T-helper 9 cell (primary cell): ENCODE measurements at places on chromosomes 1 and 21.

DNA sequence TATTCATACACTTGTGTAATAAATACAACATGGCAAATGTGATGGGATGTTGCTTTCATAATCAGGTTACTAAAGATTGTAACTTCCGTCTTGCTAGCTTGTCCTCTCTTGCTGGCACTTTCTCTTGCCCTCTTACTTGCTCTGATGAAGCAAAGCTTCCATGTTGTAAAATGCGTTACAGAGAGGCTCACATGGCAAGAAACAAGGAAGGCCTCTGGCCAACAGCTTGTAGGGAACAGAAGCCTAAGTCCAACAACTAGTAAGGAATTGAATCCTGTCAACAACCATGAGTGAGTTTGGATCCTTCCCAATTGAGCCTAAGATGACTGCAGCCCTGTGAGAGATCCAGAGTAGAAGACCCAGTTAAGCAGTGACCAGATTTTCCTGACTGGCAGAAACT, 15.4 kb downstream of the TMED5 start:
- DNase-seq = no peak

- DNase-seq = no peak
Observed at GRCh38 chr1:39094685-39095084, 68.5 kb downstream of the NDUFS5 start.

DNA sequence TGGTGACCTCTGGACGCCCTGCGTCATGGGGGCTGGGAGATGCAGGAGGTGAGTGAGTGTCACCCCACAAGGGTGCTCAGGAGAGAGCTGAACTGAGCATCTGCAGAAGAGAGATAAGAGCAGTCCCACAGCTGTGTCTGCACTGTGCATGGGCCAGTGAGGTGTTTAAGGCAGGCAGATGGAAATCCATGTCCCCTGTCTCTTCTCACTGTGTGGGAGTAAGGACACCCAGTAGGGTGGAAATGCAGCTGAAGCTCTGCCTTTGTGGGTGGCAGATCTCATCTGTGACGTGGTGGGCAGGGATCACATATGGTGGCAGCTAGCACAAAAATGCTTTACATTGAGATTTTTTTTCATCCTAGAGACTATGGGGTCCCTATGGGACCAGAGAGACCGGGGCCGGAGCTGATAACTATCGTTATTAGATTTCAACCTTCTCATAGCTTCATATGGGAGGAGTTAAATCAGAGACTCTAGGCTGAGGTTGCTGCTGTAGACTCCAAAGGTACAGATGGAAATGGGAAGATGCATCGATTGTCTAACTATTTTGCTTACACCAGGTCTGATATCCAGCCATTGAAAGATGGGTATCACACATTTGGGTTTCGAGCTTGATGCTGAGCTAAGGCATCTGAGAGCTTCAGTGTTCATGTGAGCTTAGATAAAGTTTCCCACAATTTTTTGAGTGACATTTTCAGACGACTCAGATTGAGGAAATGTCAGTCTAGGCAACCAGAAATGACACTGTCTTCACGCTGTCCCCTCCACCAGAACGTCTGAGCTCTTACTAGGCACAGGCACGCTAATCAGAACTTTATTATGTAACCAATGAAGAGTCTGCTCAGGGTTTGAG, 65.3 kb upstream of the PSEN2 start:
- DNase-seq = no peak

DNA sequence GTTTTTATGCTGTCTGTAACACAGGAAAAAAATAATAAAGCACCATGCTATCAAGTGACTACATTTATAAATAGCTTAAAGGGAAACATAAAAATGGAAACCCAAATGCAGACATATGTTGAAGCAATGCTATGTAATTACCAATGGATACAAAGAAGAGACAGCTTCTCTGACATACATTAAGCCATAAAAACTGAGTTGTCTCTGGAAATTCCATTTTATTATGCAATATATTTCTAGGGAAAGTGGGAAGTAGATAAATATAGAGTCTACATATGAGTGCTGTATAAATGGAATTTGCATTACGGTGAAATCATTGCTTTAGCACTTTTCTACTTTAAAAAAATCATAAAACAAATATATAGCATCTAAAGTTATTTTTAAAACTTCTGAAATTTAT, 135.2 kb upstream of the COL11A1 start:
- DNase-seq = no peak

DNA sequence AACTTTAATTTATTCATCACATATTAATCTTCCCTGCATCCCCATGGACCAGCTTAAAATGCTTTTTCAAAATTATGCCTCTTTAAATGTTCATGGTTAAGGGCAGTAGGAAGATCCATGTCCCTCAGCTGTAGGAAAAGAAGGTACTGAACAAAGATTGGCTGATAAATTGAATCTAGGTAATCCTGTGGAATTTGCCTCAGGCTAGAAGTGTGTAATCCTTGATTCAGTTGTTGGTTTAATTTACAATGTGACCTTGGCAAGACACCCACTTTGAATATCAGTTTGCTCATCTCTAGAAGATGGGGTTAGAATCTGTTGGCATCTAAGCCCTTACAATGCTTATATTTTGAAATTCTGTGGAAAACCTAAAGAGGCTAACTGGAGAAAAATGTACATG, 6.1 kb downstream of the TTC4 start:
- no peak for DNase-seq

GRCh38 chr1:70717656-70718055, 306.6 kb downstream of the CTH start:
- DNase-seq = no peak

- DNase-seq = no peak
Observed at GRCh38 chr21:31022306-31022705, 16.0 kb downstream of the KRTAP19-8 start.

- no peak for DNase-seq
Observed at GRCh38 chr1:56963667-56964066, 2.1 kb downstream of the C8B start.

- no peak for DNase-seq
Observed at GRCh38 chr21:25518491-25518911, 88.8 kb downstream of the MRPL39 start.
